ENCODE measurements at places on chromosomes 1 and 21. TPM values are rescaled to one million over a fixed set of nuclear protein-coding genes. Genes with fewer than 3 reads are reported as not detected.

Gene DNASE2B
- not detected for total RNA-seq

DNA sequence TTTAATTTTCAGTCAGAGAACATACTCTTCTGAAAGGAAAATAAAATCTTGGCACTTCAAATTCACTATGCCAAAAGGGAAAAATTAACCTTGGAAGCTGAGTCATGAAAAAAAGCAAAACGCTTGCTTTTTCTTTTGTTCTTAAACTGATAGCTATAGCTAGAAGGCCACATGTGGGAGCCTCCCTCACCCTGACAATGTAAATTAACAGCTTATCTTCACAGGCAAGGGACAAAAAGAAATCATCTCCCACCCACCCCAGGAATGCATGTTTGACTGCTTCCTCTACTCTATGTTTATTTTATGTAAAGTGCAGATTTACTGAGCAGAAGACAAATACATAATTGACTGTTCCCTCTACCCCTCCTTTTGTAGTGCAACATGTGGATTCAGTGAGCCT is 38.0 kb downstream of the EBNA1BP2 start:
- DNase-seq, result no peak

Gene SETDB1
- total RNA-seq, result 45.6 TPM

Gene MX1
- 6.4 TPM for total RNA-seq

- DNase-seq, result no peak
These were observed 117.9 kb upstream of the ESRRG start for GRCh38 chr1:216841165-216841564.

DNA sequence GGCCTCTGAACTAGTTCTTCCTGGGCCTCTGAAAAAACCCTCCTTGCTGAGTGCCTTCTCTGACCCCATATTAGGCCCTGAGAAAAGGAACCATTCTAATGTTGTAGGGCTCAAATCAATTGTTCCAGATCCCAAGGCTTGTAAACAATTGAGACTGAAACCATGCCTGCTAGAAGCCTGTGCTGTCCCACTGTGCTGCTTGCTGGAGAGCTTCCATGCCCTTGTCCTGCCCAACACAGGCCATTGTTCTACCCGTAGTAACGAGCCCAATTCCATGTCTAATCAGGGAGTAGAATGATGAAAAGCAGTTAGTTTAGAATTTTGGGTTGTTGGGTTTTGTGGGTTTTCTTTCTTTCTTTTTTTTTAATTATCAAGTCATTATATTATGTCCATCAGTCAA is 47.4 kb downstream of the ZNF281 start:
- no peak for DNase-seq

DNA sequence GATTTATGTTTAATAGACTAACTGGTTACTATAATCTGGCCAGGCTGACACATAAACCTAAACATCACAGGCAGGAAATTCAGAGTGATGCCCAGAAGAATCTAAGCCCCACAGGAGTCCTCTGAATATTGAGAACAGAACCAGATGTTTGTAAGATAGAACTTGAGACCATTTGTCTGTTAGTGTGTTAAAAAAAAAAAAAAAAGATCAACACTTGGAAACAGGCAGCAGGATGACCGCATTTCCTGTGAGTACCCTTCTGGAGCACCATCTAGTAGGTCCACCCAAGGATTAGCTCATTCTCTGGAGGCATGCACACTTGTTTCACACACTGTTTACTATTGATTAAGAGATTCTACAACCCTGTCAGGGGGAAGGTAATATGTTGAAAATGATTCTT is 111.4 kb upstream of the VANGL1 start:
- peak; percentile 63 for DNase-seq
